Upper lobe of left lung (tissue), 6 donors: ENCODE measurements at places on chromosomes 2 and 18. TPM values are rescaled to one million over a fixed set of nuclear protein-coding genes. Genes with fewer than 3 reads are reported as not detected.

Gene BOD1L2
- total RNA-seq, result not detected

DNA sequence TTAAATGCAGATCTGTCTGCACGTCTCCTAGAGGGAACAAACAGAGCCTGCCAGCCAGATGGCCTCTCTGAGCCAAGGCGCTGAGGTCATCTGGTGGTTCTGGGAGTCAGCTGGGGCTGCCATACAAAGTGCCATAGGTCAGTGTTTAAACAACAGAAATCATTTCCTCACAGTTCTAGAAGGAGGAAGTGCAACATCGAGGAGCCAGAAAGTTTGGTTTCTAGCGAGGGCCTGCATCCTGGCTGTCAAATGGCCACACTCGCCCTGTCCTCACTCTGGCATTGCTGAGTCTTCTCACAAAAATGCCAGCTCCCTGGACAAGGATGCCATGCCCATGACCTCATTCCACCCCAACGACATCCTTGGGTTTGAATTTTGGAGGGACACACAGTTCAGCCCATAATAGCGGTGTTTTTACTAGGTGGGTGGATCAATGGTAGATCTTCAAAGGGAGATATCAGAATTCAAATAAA lies 59.6 kb downstream of the MYT1L start:
- no peaks in the 10 kb centered on the region for H3K36me3 ChIP-seq
- no peak overlapping the region for H3K4me3 ChIP-seq
- no peaks in the 10 kb centered on the region for H3K4me1 ChIP-seq

DNA sequence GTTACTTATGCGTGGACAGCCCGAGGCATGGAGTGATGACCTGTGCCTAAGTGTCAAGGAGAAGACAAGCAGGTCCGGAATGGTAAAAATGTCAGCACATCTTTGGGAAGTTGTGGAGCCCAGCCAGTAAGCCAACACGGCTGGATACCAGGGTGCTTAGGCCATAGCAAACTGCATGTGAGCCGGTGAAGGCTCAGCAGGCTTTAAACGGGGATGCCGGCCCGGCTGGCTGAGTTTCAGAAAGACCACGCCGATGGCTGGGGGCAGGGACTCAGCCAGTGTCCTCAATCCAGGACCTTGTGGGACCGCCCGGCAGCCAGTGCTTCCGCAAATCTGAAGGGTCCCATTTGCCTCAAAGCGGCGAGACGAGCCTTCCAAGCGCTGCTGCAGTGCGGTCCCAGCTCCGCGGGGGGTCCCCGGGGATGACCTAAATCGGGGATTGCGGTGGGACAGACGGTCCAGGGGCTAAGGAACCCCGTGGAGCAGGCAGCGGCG lies 946 bp upstream of the AGAP1 start:
- H3K4me1 ChIP-seq, result peaks cover 28% of the 10 kb centered on the region
- peak overlapping the region; percentile 74 for H3K4me3 ChIP-seq
- peak overlapping the region; percentile 75 for H3K27ac ChIP-seq
- DNase-seq, result no peak
- no peaks in the 10 kb centered on the region for H3K36me3 ChIP-seq
- no peaks in the 10 kb centered on the region for H3K27me3 ChIP-seq

GRCh38 chr2:227889336-227889735 lies 17.9 kb downstream of the DAW1 start:
- DNase-seq, result no peak
- no peak overlapping the region for H3K4me3 ChIP-seq
- H3K36me3 ChIP-seq, result no peaks in the 10 kb centered on the region
- H3K4me1 ChIP-seq, result no peaks in the 10 kb centered on the region
- no peak overlapping the region for H3K27ac ChIP-seq

Gene TCF4
- 115 TPM for total RNA-seq
